ENCODE measurements at places on chromosomes 1 and 21. TPM values are rescaled to one million over a fixed set of nuclear protein-coding genes. Genes with fewer than 3 reads are reported as not detected.

WDR64 gene
- total RNA-seq = not detected

MROH9 gene
- not detected for total RNA-seq

SLC2A5 gene
- 12.5 TPM for total RNA-seq

KIF14 gene
- 8.8 TPM for total RNA-seq

CD160 gene
- total RNA-seq = not detected

Data from smooth muscle cell of the umbilical artery (primary cell).